Hypothalamus (tissue), 51 donors: ENCODE measurements at places on chromosomes 16 and 17.

DNA sequence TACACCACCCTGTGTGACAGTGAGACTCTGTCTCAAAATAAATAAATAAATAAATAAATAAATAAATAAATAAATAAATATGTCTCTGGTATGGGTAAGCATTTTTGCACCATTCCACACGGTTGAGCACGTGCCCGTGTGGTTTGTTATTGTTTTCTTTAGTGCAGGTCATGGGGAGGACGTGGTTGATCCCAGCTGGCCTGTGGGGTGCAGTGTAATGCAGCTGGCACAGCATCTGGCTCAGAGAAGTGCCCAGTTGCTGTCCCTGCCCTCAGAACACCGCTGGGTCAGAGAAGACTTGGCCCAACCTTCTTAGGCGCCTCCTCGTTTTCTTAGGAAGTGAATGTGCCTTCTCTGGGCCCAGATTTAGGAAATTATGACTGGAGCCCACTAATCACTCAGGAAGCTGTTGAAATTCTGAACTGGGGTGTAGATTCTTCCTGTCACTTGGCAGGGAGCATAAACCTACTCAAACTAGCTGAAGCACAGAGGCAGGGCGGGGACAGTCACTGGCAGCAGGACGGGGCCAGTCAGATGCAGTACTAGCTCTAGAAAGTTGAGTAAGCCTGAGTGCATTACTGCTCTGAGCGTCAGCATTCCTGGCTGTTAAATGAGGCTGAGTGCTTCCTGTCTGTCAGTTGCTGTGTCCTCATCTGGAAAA lies 85.9 kb downstream of the SNX29 start:
- no peak for DNase-seq

- no peak for DNase-seq
These were observed 118.1 kb downstream of the ENGASE start for GRCh38 chr17:79192503-79193351.

GRCh38 chr17:37081287-37081686 lies 132.5 kb downstream of the AATF start:
- DNase-seq: no peak

DNA sequence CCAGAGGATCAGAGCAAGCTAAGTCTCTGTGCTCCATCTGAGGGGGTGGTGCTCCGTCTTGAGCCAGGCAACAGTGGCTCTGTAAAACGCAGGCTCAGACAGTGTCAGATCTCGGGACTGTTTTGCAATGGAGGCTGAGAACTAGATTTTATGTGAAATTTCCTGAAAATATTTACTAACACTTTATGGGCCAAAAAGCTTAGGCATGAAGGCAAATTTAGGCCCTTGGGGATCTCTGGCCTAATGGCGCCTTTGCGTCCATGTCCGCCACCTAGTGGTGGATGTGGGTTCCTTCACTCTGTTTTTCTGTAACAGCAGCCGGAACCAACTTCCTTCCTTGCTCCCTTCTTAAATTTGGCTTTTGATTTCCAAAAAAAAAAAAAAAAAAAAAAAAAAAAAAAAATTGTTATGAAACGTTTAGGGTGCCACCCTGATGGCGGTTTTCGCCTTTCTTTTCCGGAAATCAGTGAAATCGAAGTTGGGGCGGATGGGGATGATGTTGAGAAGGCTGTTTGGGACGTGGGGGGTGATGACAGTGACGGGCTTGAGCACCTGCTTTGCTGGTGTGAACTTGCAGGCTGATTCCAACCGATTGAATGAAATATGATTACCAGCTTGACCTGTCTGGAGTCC lies 14.0 kb upstream of the ELAC2 start:
- no peak for DNase-seq

- no peak for DNase-seq
These were observed 49.0 kb upstream of the ZNF750 start for GRCh38 chr17:82888583-82889495.

DNA sequence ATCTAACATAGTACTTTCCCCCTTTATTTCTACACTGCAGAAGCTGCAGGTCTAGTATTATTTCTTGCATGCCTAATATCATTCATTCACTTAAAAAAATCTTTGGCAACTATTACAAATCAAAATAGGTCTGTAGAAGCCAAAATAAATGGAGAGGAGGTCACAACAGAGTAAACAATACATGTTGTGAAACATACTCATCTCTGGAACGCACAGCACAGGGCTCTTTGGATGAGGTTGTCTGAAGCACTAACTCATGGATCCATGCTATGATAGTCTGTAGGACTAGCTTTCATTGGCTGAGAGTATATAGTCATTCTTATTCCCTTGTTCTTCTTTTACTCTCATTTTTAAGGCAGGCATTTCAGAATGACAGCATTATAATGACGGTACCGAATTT lies 21.3 kb downstream of the MYO1D start:
- DNase-seq: no peak

- no peak for DNase-seq
These were observed 28.2 kb upstream of the KPNB1 start for GRCh38 chr17:47621293-47622179.

- DNase-seq: no peak
These were observed 89.0 kb downstream of the SLC39A11 start for GRCh38 chr17:73003487-73003886.

GRCh38 chr16:53503991-53504663 lies 1.1 kb upstream of the AKTIP start:
- peak; percentile 42 for DNase-seq

GRCh38 chr17:28491860-28492259 lies 14.3 kb upstream of the FOXN1 start:
- no peak for DNase-seq

- no peak for DNase-seq
These were observed 4.1 kb upstream of the MPO start for GRCh38 chr17:58284613-58285421.

DNA sequence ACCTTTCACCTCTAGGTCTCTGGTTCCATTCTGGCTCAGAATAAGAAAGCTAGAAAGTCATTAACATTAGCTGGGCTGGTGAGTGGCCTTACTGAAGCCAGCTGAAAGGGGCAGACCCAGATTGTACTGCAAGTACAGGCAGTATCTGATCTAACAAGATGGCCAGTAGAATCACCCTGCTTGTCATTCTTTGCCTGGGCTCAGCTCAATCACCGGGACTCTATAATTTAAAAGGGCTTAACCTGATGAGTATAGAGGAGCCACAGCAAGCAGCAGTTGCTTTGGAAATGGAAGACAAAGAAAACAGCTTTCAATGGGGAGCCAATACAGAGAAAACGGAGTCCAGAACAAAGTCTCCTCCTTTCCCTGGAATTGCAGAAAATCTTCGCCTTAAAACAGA lies 13.6 kb downstream of the CDH8 start:
- DNase-seq: no peak

DNA sequence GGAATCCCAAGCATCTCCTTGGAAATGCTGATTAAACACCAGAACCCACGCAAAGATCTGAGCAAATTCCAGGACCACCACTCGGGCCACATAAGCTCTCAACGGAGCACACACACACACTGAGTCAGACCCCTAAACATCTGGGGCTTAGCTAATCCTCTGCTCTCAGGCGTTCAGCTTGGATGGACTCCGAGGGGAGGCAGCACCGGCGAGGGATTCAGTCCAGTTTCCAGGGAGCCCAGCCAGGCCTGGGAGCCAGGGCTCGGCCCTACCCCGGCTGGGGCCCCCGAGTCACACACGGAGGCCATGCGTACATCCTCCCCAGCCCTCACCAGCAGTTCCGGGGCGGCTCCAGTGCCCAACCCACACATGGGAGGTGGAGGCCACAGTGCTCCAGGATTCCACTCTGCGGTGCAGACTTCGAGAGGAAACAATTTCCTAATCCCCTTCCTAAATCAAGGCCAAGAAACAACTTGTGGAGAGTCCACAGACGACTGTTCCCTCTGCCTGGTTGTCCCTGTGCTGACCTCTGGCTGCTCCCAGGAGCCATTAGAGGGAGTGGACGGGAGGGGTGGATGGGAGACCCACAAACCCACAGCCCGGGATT lies 70.5 kb downstream of the GAS7 start:
- DNase-seq: no peak

DNA sequence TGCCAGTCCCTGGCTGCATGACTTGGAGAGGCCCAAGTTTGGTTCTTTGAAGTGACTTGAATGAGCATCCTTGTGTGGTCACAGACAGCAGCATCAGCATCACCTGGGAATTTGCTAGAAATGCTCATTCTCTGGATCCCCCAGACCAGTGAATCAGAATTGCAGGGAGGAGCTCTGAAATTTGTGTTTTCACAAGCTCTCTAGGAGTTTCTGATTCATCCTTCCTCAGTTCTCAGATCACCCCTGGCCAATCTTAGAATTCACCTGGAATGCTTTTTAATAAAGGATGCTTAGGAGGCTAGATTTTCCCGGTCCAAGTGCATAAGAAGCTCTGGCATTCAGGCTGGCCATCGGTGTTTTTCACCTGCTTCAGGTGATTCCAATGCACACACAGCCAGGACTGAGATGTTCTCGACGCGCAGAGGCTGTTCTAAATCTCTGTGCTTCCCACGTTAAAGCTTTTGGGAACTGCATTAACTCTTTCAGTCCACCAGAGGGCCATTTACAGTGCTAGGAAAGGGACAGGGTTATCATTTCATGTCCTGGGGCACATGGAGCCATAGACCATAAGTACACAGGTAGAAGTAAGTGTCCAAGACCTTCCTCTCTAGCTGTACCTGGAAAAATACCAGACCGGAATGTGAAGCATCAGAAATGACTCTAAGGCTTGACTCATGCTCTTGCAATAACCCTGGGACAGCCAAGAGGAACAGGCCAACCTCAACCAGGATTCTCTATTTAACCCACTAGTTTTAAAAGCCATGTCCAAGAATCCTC lies 85.7 kb upstream of the XYLT1 start:
- DNase-seq: no peak

GRCh38 chr16:24617502-24617901 lies 78.1 kb downstream of the RBBP6 start:
- no peak for DNase-seq

DNA sequence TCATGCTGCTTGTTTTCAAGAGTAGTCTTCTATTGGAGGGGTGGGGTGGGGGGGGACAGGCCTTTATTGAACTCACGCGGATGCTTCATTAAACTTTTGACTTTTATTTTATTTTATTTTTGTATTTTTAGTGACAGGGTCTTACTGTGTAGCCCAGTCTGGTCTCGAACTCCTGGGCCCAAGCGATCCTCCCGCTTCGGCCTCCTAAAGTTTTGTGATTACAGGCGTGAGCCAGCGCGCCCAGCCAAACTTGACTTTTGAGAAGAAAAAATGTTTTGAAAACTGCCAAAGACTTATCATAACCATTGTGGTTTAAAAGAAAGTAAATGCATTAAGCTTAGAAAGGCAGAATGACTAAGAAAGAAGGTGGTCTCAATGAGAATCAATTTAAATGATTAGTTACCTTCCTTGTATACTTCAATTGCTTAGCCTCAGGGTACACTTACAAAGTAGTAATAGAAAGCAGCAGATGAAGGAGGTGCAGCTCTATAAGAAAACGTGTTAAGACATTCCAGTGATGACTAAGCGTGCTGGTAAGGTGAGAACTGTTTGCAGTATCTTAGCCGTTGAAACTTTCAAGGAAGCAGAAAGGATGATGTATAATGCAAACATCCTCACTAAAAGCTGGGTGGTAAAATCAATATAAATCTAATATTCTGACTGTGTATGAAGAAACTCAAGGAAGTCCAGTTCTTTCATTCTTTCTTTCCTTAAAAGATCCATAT lies 1.2 kb downstream of the AP2B1 start:
- DNase-seq: no peak

DNA sequence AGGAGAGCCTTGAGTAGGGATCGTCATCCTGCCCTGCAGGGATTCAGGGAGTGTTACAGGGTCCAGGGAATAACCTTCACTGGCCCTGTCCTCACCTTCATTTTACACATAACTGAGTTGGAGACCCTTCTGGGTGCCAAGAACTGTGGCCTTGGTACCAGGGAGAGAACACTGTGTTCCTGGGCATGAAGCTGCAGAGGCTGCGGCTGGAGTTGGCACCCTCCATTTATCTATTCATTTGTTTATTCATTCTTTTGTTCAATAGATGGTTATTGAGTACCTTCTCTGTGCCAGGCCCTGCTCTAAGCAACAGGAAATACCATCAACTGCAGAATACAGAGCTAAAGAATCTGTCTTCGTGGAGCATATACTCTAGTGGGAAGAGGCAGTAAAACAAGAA lies 6.7 kb downstream of the ABCC3 start:
- DNase-seq: no peak

GRCh38 chr16:57945740-57946138 lies 25.2 kb downstream of the CNGB1 start:
- no peak for DNase-seq
